ENCODE measurements at places on chromosomes 6 and 20.

GRCh38 chr6:157764178-157765068 lies 58.6 kb upstream of the SNX9 start:
- peak; percentile 62 for DNase-seq

GRCh38 chr6:9250852-9251251 lies 815.5 kb upstream of the SLC35B3 start:
- DNase-seq = no peak

DNA sequence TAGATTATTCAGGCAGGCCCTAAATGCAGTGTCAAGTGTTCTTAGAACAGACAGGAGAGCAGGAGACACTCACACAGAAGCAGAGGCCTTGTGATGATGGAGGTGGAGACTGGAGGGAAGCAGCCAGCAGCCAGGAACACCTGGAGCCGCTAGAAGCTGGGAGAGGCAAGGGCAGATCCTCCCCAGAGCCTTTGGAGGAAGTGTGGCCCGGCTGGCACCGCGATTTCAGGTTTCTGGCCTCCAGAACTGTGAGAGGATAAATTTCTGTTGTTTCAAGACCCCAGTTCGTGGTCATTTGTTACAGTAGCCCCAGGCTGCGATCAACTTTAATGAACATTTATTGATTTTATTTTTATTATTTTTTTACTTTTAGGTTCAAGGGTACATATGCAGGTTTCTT lies 203.0 kb downstream of the QKI start:
- DNase-seq = no peak

GRCh38 chr6:129558248-129558647 lies 151.7 kb downstream of the ARHGAP18 start:
- DNase-seq = no peak

DNA sequence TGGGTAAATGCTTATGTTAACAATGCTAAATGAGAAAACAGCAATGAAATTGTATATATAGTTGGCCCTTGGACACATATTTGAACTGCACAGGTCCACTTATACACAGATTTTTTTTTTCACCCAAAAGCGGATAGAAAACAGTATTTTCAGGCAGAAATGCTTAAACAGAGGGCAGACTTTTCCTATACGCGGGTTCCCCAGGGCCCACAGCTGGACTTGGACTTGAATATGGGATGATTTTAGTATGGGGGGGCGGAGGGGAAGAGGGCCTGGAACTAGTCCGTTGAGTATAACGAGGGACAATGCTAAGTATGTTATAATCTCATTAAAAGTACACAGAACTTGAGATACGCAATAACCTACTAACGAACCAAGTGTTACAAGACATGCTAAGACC lies 1.1 kb upstream of the PRSS35 start:
- DNase-seq = no peak

GRCh38 chr6:1644516-1645060 lies 34.9 kb downstream of the FOXC1 start:
- no peak for DNase-seq

DNA sequence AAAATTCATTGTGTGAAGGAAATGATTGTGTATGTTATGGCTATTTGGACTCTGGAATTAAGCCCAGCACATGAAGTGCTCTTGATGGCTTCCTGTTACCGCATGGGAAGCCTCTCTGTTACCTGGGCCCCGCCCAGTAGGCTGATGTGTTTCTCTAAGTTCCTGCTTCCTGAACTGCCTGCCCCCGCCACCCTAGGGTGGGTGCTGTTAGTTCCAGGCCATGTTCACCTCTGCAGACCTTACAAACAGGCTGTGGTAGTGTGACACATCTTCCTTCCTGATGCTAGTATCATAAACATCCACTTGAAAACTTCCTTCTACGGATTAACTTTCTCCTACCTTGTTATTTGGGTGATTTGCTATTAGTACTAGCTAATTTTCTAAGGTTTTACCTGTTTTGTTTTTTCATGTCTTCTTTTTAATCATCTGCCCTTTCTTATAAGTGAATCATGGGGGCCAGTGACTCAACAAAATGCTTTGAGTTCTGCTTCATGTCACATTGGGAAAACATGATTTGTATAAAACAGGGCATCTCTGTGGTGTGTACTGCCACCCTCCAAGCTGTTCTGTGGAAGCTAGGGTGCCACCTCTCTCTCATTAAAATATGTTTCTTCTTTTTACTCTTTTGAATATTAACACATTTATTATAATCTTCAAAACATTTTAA lies 40.6 kb downstream of the SH3BGRL2 start:
- peak; percentile 26 for DNase-seq

- no peak for DNase-seq
These were observed 129.0 kb upstream of the THEMIS start for GRCh38 chr6:128029826-128030225.

DNA sequence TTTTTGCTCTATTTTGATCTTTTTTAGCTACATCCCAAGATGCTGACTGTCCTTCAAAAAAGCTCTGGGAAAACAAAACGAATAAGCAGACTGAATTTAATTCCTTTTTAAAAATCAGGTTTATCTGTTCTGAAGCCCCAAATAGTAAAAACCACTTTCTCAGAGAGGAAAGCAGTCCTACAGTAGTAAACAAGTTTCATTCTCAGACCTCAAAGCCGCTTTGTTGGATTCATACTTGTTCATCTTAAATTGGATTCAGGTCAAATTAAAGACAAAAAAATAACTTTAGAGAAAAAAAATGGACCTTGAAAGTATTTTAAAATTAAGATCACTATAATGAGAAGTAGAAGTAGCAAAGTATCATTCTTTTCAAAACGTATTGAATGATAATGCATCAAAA lies 96.1 kb upstream of the THEMIS start:
- DNase-seq = no peak
